ENCODE measurements at places on chromosomes 2 and 18. TPM values are rescaled to one million over a fixed set of nuclear protein-coding genes. Genes with fewer than 3 reads are reported as not detected.

GRCh38 chr18:21991081-21991534, 178.3 kb upstream of the GATA6 start:
- DNase-seq: no peak

- DNase-seq: no peak
Observed at GRCh38 chr2:187529977-187530721, 24.1 kb downstream of the TFPI start.

DNA sequence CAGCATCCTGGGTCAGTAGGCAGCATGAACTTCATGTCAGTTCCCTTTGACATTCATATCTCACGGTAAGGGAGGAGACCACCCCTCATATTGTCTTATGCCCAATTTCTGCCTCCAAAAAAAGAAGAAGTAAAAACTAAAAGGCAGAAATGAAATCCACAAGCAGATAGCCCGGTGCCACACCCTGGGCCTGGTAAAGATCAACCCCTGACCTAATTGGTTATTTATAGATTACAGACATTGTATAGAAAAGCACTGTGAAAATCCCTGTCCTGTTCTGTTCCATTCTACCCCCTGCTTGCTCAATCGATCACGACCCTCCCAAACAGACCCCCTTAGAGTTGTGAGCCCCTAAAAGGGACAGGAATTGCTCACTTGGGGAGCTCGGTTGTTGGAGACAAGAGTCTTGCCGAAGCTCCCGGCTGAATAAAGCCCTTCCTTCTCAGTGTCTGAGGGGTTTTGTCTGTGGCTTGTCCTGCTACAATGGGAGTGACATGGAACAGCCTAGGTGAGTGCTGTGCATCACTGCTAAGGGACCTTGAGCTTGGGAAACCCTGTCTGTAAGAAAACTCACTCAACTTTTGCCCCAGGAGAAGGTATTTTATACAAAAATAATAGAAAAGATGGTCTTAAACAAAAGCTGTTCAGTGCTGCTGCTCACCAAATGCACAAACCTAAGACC, 11.1 kb downstream of the NDUFV2 start:
- no peak for DNase-seq

GRCh38 chr2:25304321-25304720, 37.4 kb downstream of the DNMT3A start:
- no peak for DNase-seq

- DNase-seq: no peak
Observed at GRCh38 chr18:22032392-22032961, 136.9 kb upstream of the GATA6 start.

DNA sequence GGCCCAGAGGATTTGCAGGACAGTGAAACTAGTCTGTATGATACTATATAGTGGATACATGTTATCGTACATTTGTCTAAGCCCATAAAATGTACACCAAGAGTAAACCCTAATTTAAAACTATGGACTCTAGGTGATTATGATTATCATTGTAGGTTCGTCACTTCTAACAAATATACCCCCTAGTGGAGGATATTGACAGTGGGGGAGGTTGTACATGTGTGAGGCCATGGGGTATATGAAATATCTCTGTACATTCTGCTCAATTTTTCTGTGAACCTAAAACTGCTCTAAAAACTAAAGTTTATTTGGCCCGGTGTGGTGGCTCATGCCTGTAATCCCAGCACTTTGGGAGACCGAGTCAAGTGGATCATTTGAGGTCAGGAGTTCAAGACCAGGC, 81.2 kb upstream of the CAB39 start:
- no peak for DNase-seq

- no peak for DNase-seq
Observed at GRCh38 chr2:219448776-219449341, 14.2 kb downstream of the SPEG start.

GRCh38 chr2:186503827-186504606, 18.0 kb downstream of the ZC3H15 start:
- no peak for DNase-seq

- no peak for DNase-seq
Observed at GRCh38 chr2:188308483-188308882, 16.8 kb downstream of the GULP1 start.

CCDC178 gene
- total RNA-seq: 5.9 TPM

INHBB gene
- 83.7 TPM for total RNA-seq

PTPRN gene
- total RNA-seq: 0.09 TPM
